CD4-positive, alpha-beta T cell treated with Interleukin-4 for 1 hour (primary cell): ENCODE measurements at places on chromosomes 5 and 9.

DNA sequence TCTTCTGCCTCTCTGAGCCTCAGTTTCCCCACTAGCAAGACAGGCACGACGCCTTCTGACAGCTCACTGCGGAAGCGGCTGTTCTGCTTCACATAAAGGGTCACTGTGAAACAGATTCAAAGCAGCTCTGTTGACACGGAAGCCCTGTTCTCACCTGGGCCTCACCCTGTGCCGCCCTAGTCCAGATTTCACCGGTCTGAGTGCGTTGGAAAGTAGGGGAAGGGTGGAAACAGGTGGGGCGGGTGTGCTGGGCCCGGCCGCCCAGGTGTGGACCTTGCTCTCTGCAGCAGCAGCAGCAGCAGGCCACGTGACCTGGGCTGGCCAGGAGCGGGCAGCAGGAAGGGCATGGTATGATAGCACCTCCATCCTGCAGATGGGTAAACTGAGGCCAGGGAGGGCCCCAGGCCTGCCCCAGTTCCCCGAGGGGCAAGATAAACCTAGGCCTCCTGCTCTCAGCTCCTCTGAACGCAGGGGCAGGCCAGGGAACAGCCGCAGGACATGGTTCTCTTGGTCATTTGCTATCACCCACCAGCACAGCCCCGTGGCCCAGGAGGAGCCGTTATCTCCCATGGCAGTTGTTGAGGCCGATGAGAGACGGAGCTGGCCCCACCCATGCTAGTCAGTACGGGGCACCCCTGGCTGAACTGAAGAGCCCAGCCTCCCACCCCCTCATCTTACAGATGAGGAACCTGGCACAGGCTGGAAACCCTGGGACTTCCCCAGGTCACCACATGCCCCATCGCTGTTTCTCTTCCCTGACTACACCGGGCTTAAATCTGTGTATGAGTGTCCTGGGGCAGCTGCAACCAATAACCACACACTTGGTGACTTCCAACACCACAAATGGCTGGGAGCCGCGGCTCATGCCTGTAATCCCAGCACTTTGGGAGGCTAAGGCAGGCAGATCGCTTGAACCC, 12.1 kb downstream of the PTGES2 start:
- peak; percentile 74 for DNase-seq

GRCh38 chr5:165906871-165907270, 2384.6 kb upstream of the WWC1 start:
- no peak for DNase-seq

- DNase-seq, result no peak
These were observed 43.9 kb downstream of the MAP1B start for GRCh38 chr5:72151169-72151568.

GRCh38 chr9:87763286-87763685, 37.4 kb downstream of the CTSL start:
- DNase-seq, result no peak

GRCh38 chr9:33988219-33988890, 60.3 kb downstream of the UBAP2 start:
- peak; percentile 22 for DNase-seq

DNA sequence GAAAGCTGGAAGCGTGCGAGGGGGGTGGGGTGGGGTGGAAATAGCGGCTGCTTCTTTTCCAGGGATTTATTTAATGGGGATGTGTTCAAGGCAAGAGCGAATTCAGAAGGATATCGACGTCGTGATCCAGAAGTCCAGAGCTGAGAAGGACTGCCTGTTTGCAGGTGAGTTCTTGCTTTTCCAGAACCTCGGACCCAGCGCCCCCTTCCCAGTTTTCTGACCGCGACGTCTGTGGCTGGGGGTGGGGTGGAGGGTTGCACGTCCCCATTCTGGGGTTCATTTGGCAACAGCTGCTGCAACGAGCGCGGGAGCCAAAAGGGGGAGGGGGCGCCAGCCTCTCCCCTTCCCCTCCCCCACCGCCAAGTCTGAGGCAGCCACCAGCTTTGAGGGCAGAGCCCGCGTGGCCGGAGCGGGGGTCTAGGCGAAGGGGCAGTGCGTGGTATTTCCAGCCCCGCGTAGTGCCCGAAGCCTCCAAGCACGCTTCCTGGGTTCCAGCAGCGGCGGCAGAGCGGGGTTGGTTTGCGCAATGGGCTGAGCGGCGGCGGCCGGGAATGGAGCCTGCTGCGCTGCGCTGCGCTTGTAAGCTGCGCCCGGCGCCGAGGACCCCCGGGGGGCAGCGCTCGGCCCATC, 701 bp downstream of the PARP8 start:
- DNase-seq, result peak; percentile 53

GRCh38 chr5:112551419-112552032, 132.4 kb upstream of the EPB41L4A start:
- peak; percentile 34 for DNase-seq
